ENCODE measurements at places on chromosomes 16 and 17.

- DNase-seq: no peak
Measured at GRCh38 chr17:17590141-17590751, 1.3 kb downstream of the PEMT start.

DNA sequence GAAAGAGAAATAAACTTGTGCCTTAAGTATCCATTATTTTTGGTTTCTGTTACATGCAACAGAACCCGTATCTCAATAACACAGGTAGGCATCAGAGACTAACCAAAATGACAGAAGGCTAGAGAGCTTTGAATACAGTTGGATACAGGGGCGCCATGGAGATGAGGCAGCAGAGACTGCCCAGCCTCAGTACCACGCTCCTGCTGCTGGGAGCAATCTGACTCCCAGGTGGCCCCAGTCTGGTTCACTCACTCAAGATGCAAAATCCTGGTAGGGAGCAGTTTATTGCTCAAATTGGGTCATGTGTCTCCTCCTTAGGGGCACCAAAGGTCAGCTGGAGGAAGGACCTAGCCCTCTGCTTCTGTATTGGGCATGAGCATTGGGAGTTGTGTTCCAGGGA, 218.9 kb downstream of the USP22 start:
- no peak for DNase-seq

- no peak for DNase-seq
Measured at GRCh38 chr16:85912211-85912974, 13.4 kb downstream of the IRF8 start.

- no peak for DNase-seq
Measured at GRCh38 chr17:42251115-42251514, 25.1 kb downstream of the STAT5B start.

DNA sequence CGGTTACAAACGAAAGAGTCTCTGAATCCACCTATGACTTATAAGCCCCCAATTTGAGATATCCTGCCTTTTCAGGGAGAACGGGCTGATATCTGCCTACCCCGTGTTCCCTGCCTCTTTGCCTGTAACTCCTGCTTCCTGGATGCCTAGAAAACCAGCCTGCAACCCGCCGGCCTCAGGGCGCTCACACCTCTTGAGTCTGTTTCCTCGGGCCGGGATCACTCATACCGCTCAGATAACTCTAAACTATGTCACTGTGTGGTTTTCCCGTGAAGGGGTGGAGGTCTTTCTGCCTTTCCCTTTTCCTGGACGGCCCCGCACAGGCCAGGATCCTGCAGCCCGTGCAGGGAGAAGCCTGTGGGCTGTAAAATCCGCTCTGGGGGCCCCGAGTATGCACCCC, 10.4 kb downstream of the RPUSD1 start:
- DNase-seq: no peak

DNA sequence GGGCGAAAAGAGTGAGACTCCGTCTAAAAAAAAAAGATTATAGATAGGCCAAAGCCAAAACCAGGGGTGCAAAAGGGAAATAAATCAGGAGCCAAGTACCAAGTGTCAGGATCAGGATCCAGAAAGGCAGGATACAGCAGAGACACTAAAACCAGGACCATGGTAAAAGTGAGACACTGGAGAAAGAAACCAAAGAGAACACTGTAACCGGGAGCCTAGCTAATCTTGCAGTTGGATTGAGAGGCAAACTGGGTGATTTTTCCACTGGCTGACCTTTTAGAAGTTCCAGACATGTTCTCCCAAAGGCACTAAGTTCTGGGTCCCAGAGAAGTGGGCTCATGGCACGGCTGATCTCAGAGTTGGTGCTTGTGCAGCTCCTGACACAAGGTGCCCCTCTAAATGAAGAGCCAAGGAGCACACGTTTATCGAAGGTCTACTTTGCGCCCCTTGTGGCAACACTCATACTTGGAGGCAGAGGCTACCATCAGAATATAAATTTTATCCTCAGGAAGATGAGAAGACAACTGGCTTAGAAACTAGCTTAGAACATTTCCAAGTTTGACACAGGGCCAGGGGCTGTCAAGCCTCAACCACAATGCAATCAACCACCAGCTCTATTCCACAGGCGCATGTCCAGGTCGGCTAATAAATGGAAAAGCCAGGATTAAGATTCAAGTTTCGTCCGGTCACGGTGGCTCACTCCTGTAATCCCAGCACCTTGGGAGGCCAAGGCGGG, 27.5 kb upstream of the HELZ start:
- no peak for DNase-seq

DNA sequence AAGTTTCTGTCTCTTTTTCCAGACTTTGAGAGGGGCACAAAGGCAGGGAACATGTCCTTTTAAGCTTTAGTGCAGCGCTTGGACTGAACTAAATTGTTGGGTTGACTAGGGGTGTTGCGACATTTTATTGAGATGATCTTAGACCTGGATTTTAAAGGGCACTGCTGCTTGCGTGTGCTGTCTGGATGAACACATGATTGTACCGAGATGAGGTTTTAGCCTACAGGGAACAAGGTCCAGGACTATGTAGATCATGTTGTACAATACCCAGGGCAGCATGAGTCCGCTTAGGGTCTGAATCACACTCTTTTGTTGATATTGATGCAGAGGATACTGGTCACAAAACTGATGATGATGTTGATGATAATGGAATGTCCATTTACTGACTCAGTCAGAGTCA, 5.2 kb upstream of the RGS9 start:
- no peak for DNase-seq

DNA sequence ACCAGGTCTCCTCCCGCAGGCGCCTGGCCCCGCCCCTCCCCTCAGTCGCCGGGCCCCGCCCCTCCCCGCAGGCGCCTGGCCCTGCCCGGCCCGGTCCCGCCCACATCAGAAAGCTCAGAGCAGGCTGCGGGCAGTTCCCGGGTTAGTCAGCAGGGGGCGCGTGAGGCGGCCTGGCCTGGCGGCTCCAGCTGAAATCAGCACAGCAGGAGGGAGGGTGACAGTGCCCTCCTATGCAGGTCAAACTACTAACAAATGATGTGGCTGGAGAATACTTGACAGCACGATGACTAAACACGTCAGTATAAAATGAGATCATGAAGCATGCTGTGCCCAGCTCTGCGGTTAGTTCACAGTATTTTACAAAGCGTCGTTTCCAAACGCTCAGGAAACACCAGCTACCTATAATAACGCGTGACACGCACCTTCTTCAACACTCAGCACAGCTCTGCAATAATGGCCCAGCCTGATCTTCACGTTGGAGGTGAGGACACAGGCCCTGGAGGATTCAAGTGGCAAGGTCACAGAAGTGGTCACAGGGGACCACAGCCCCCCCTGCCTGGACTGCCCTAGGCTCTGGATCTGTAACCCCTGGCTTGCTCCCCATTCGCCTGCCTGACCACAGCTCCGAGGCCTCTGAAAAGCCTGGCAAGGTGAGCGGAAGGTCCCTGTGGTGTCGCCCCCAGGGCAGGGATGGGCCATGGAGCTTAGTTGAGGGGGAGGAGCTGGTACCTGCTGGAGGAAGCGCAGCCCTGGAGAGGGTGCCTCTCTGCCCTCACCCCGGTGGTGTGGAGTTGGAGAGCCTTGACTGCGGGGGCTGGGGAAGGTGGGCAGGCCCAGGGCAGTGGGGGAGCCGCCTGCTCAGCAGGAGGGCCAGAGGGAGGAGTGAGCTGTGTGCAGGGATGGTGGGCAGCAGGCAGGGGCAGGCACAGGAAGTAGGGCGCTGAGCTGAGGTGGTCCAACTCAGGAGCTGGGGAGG, 81.2 kb downstream of the KCNJ12 start:
- DNase-seq: peak; percentile 68

- DNase-seq: no peak
Measured at GRCh38 chr17:4597975-4598374, 13.6 kb downstream of the SMTNL2 start.

GRCh38 chr16:58197314-58198012, 443 bp downstream of the CSNK2A2 start:
- no peak for DNase-seq

- DNase-seq: peak; percentile 70
Measured at GRCh38 chr17:49748791-49749190, 15.1 kb downstream of the FAM117A start.

Measured in NCI-H2227 treated with DMSO at 0.1 percent for 48 hours (cell line).